ENCODE measurements at places on chromosomes 7 and 10.

- no peak for DNase-seq
Observed at GRCh38 chr7:18337048-18337809, 158.3 kb upstream of the HDAC9 start.

- DNase-seq, result no peak
Observed at GRCh38 chr10:10528563-10528910, 489.1 kb upstream of the CELF2 start.

DNA sequence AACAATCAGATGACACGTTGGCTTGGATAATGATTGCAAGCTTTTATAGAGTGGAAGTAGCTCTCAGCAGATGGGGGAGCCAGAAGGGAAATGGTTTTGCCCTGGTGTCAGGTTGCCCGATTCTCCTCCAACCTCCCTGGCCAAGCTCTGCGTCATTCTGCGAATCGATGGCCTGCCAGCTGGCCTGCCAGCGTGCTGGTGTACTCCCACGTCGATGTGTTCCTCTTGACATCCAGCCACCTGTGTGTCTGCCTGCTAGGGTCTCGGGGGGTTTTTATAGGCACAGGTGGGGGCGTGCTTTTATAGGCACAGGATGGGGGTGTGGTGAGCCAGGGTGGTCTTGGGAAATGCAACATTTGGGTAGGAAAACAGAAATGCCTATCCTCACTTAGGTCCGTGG, 4.6 kb downstream of the NET1 start:
- DNase-seq, result no peak

DNA sequence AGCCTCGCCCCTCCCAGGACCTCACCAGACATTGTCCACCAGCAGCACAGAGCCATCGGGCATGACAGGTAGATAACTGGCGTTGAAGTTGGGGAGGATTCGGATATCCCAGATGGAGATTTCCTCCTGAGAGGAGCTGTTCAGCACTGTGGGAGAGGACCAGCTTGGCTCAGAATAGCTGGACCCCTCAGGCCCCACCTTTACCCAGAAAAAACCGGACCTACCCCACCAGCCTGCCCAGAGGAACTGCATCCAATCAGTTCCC, 1.5 kb downstream of the TRAPPC14 start:
- DNase-seq, result no peak

DNA sequence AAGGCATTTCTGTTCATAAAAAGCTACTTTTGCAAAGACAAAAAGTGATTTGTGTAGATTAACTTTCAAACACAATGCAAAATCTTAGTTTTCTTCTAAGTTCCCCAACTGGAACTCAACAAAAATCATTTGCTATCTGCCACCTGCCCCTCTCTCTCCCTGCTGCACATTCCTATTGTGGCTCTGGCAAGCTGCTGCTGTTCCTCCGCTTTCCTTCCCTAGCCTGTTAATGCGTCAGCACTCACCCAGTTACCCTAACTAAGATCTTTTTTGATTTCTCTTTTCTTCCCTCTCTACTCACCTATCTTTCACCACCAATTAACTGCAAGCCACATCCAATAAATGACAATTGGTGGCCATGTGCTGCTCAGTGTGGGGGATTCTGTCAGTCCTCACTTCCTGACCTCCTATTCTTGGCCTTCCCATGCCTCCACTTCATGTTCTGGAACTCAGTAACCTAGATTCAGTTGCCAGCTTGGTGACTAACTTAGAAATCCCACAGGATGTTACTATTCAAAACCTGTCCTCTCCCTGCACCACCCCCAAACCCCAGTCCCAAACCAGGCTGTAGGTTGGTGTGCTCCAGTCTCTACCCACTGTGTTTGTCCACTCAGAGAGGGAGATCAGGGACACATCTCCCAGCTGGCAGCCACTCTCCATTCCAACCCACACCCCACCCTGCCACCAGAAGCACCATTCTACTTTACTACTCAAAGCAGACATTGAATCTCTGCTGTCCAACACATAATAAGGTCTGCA, 140.2 kb upstream of the CTTNBP2 start:
- no peak for DNase-seq

DNA sequence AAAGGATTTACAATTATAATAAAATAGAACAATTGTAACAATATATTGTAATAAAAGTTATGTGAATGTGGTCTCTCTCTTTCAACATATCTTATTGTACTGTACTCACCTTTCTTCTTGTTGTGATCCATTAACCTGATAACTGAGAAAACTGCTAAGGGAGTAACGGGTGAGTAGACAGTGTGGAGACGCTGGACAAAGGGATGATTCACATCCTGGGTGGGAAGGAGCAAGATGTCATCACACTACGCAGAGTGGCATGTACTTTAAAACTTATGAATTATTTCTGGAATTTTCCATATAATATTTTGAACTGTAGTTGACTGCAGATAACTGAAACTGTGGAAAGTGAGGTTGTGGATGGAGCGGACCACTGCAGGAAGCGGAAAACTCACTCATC, 91.2 kb upstream of the PLPP4 start:
- DNase-seq, result no peak

DNA sequence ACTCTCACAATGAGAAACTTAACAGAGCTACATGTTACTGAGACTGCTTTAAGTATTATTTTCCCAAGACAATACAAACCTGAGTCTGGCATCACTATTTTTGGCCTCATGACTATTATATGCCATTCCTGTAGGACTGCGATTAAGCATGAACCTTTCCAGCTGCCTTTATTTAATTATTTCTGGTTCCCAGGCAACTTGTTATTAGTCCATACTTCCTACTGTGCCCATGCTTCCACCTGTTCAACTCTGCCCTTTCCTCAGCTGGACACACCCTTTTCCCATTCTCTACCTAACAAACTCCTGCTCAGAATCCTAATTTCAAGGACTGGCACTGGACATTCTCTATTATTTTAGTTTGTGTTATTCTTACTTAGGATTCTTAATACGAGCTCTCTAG, 8.1 kb upstream of the CROT start:
- no peak for DNase-seq

- DNase-seq, result no peak
Observed at GRCh38 chr10:21191512-21191911, 294.4 kb upstream of the NEBL start.

DNA sequence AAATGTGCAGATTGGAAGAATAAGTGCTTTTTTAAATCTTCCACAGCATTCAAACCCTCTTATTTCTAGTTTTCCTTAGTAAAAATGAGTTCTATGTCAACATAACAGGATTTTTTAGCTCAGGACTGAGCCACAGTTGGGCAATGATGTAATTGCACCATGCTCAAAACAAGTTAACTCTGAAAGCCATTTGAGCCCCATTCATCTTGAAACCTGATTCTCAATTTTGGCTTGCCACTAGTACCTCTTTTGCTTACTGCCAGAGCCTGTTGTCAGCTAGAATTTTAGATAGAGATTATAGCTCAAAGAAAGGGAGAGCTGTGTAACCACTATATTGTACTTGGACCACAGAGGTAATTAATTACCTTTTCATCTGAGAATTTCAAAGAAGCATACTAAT, 1028.5 kb upstream of the PHF14 start:
- no peak for DNase-seq

- no peak for DNase-seq
Observed at GRCh38 chr7:81845744-81846241, 75.9 kb upstream of the HGF start.

DNA sequence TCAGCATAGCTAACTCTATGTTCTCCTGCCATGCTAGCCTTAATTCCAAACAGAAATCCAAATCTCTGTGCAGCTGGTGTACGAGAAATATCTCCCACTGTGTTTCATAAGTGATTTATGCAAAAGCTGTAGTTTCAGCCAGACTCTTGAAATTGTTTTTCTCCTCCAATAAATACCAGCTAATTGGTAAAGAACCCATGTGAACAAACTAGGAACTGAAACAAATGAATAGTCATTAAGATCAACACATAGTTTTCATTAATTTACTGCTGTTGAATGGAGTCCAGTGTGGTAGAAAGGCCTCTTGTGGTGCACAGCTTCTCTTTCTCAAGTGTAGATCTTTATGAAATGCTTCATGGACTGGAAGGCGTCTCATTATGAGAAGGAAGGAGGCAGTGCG, 18.4 kb downstream of the PPP1R17 start:
- DNase-seq, result no peak

DNA sequence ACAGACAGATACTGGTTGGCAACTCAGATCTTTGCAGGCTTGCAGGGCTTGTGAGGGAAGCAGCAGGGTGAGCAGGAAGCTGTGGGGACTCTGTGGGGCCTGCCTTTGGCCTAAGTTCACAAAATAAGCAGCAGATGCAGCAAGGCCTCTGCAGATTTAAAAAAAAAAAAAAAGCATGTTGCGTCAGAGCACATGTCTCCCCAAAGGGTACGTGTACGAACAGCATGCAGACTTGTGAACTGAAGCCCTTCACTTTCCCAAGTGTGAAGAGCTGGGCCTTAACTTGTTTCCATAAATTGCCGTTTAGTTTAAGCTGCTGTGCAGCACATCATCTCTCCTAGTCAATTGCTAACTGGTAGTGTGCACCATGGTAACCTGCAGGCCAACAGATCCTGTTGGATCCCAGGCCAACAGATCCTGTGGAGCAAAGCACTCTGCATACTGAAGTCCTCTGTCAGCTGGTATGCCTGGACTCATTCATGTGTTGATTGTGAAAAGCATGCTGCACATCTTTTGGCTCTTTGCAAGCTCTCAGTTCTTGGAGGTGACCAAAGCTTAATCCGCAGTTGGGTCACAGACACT, 10.8 kb upstream of the XPNPEP1 start:
- no peak for DNase-seq

DNA sequence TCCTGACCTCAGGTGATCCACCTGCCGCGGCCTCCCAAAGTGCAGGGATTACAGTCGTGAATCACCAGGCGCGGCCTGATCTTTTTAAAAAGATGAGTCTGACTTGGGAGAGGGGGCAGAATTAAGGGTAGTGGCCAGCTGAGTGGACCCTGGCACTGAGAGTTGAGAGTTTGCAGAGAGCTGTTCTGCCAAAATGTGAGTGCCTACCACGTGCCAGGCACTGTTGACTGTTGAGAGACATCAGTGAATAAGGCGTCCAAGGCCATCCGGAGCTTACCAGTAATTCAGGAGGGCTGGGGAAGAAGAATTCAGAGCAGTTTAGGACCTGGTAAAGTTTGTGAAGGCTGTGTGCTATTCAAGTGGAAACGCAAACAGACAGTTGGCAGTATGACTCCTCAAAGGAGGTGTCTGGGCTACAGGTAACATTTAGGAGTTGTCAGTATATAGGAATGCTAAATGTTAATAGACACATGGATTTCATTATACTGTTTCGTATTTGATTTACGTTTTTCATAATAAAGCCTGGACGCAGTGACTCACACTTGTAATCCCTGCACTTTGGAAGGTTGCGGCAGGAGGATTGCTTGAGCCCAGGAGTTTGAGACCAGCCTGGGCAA, 1.5 kb downstream of the NIPSNAP2 start:
- DNase-seq, result no peak

GRCh38 chr10:36721871-36722270, 403.5 kb upstream of the ANKRD30A start:
- no peak for DNase-seq

DNA sequence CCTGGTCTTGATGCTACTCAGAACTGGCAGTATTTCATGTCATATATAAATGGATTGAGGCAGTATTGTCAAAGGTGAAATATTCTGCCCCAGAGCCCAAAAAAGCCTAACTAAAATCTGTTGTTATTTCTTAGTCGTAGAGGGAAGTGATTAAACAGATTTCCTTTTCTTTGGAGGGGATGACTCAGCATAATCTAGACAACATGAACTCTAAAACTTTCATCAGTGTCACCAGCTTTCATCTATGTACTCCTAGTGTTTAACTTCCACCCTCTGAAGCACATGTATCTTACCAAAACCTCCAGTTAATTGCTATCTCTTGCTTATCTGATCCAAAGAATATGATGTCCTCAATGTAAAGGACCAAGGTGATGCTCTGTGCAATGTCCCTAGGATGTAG, 97.1 kb upstream of the ARID5B start:
- no peak for DNase-seq

- DNase-seq, result peak; percentile 87
Observed at GRCh38 chr10:21732067-21732772, 198.2 kb downstream of the MLLT10 start.

DNA sequence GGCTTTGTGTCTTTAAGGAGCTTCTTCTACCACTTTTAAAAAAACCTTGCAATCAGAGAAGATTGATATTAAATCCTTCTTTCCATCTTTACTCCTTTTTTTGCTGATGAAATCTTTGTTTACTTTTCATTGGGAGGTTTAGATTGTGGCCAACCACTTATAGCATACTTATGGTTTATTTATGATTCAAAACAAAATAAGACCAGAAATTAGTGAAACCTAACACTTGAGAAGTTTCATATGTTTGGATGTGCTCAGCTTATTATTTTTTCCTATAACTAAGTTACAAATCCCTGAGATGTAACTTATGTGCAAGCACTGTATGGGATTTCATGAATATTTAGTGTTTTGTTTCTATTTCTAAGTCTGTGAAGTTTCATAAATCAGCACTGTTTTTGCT, 13.5 kb upstream of the PRPS1L1 start:
- peak; percentile 73 for DNase-seq

DNA sequence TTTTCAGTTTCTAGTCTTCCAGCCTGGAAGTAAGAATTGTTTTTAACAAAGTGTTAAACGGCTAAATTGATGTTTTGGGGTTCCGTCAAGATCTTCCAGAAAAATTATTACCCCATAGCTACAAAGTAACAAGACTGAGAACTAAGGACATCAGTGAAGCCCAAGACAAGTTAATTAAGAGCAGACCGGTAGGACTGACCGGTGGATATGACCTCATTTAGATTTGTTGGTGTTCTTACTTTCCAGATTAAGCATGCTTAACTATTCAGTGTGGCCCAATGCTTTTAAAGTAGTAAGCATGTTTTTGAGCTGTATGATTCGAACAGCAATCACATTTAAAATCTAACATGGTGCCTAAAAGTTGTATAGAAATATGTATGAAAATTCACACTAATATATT, 73.1 kb upstream of the RPA3 start:
- no peak for DNase-seq

DNA sequence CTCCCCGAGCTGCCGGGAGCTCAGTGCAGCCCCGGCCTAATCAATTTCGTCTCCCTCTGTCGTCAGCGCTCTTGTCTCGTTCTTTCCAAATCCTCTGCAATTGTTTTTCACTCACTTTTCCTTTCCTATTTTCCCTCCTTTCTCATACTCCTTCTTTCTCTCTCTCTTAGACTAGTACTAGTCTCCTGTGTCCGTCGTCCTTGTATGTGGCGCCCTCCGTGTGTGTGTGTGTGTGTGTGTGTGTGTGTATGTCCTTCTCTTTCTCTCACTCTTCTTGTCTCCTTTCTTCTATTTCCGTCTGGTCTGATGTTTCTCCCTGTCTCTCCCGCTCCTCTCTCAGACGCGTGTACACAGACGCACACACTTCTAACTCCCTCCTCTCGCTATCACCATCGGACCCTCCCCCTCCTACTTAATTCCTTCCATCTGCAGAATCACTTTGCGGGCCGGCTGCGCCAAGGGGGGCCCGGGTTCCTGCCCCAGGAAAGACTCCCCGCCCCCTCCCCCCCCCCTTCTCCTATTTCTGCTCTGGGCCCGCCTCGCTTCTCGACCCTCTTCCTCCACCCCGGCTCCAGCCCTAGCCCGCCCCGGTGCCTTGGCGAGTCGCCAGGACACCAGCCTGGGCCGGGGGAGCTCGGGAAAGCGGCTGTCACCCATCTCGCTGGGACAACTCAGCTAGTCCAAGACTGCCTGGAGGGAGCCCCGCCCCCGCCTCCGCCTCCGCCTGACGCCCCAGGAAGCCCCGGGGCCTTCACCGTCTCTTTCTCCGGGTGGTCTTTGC, 743 bp upstream of the ZCCHC24 start:
- peak; percentile 90 for DNase-seq

- DNase-seq, result peak; percentile 77
Observed at GRCh38 chr7:151080067-151080521, 515 bp downstream of the FASTK start.

- no peak for DNase-seq
Observed at GRCh38 chr10:120897343-120897742, 46.2 kb downstream of the WDR11 start.

GRCh38 chr7:17984288-17984687, 43.4 kb downstream of the PRPS1L1 start:
- no peak for DNase-seq
